ENCODE measurements at places on chromosomes 1 and 21.

DNA sequence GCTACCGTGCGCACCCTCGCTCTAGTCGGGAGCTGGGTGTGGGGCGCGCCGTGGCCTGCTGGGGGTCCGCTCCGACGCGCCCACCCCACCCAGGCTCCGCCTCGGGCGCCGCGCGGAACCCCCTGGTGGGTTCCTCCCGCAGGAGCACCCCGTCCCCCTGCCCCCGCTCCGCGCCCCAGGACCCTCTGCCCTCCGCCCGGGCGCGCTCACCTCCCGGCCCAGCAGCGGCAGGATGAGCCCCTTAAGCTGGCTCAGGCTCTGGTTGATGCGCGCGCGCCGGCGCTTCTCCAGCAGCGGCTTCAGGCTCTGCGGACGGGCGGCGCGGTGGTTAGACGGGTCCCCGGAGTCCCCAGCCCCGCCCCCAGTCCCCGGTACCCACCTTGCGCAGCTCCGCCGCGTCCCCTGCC, 319 bp downstream of the HES2 start:
- no peak for DNase-seq

DNA sequence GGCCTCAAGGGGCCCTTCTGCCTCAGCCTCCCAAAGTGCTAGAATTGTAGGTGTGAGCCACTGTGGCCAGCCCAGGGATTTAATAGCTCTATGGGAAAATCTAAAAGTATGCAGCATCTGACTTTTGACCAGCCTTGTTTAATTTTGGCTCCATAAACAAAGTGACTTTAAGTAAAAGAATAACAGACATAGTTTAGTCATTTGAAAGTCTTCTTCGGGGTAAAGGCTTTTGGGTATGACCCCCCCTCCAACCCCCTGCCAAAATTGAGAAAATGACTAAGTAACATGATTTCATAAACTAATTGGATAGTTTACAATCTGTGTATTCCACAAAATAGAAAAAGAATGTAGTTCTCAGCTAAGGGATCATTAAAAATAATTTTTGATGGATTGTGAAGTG, 17.0 kb downstream of the GPBP1L1 start:
- DNase-seq = no peak

GRCh38 chr1:151541752-151542151, 1.6 kb downstream of the TUFT1 start:
- no peak for DNase-seq

DNA sequence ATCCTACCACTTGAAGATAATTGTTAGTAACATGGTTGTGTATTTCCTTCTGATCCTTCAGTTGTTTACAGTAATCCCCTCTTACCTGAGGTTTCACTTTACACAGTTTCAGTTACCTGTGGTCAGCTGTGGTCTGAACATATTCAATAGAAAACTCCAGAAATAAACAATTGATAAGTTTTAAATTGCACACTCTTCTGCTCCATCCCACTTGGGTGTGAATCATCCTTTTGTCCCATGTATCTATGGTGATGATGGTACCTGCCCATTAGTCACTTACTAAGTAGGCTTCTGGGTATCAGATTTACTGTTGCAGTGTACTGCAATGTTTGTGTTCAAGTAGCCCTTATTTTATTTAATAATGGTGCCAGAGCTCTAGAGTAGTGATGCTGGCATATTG, 62.5 kb downstream of the OSBPL9 start:
- DNase-seq = no peak

GRCh38 chr1:108059945-108060344, 95.0 kb upstream of the VAV3 start:
- peak; percentile 75 for DNase-seq

GRCh38 chr1:218617986-218618385, 272.9 kb downstream of the TGFB2 start:
- DNase-seq = no peak

DNA sequence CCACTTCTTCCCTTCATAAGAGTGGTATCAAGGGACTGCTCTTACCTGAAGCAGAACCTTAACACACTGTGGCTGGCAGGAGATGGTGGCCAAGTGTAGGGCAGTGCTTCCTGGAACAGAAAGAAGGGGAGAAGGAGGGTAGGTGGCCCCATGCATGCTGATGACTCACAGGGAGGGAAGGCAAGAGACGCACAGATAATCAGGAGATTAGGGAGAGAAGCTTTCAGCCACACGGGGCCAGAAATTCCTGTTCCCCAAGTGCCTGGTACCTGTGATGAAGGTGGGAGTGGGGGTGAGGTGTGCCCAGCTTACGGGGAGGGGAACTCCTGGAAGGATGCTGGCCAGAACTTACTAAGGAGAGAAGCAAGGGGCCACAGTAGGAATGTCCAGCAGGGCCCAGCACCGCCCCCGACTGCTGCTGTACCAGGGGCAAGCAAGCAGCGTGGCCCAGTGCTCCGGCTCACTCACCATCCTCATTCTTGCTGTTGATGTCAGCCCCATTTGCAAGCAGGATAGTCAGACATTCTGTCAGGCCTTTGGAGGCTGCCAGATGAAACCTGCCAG, 7.7 kb downstream of the ANKRD35 start:
- no peak for DNase-seq

GRCh38 chr21:34885626-34886239, 163.4 kb downstream of the RUNX1 start:
- DNase-seq = no peak

- DNase-seq = no peak
Measured at GRCh38 chr21:36628761-36629460, 70.0 kb upstream of the SIM2 start.

DNA sequence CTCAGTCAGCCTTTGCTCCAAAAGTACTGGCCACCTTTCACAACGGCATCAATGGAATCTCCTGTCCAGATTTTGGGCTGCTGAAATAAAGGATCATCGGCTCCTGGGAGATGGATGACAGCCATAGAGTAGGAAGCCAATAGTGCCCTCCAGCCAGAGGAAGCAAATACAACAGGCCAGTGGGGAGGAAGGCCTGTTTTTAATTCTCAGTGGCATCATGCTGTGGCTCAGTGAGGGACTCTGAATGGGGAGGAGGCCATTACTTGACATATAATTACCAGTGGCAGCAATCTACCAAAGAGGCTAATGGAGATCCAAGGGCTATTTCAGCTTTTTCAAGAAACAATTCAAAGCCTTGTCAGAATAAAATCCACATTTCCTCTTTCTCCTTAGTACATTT, 26.7 kb downstream of the COLGALT2 start:
- no peak for DNase-seq

GRCh38 chr1:160085686-160086455, 4.5 kb downstream of the KCNJ9 start:
- DNase-seq = peak; percentile 78

DNA sequence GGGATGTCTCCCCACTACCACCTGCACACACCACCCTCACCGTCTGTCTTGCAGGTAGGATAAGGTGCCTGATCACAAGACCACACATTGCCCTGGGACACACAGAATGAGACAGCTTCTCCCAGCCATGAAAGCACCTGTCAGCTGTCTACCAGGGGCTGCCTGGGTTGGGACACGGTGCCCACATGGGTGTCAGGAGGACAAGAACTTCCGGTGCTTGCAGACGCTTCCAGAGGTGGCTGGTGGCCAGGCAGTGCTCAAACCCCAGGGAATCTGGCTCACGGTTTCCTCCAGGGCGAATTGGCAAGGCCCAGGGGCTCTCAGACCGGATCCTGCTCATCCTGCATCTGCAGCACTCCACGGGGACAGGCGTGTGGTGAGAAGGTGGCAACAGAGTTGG, 182.6 kb upstream of the ARHGEF16 start:
- no peak for DNase-seq

GRCh38 chr21:45478115-45478801, 64.0 kb downstream of the SLC19A1 start:
- peak; percentile 91 for DNase-seq

DNA sequence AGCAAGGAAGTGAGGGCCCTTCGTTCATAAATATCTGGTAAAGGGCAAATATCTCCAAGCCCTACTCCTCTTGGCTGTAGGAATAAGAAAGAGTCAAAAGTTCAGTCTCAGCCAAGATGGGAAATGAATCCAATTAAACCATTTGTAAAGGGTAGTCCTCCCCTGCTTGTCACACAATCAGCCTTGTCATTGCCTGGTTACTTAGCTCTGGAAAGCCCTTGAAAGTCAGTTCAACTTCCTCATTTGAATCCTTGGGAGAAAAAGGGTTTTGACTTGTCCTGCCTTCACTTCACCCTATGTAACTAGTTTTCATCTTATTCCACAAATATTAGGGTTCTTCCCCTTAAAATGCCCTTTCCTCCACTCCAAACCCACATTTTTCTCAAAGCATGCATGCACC, 100.0 kb downstream of the ELAVL4 start:
- DNase-seq = peak; percentile 36

DNA sequence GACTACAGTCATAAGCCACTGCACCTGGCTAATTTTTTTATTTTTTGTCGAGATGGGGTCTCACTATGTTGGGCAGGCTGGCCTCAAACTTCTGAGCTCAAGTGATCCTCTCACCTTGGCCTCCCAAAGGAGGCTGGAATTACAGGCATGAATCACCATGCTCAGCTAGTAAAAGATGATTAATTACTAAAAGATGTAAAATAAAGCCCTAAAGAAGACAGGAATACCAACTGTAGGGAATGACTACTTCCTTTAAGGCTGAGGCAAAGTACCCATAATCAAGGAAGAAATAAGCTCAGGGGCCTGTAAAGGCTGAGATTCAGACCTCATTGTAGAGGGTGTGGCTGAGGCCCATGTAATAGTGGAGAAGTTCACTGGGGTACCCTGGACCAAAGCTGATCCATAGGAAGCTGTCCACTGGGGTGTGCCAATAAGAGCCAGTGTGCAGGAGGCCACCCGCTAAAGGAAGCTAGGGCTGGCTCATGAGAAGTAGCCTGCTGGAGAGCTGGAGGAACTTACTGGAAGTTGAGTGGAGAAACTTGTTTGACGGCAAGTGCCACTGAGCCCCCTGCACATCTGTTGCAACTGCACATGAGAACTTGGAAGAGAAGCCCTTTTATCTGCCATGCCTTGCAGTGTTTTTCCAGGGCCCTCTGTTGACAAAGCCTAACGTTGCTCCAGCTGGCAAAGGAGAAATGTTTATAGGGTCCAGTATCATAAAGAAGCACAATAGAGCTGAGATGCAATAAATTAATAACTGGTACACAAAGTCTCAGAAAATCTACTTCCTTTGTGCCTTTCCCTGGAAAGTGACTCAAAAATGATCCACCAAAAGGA, 17.8 kb upstream of the SERTAD4 start:
- DNase-seq = no peak

GRCh38 chr1:159958719-159959380, 4.8 kb upstream of the SLAMF9 start:
- DNase-seq = no peak

DNA sequence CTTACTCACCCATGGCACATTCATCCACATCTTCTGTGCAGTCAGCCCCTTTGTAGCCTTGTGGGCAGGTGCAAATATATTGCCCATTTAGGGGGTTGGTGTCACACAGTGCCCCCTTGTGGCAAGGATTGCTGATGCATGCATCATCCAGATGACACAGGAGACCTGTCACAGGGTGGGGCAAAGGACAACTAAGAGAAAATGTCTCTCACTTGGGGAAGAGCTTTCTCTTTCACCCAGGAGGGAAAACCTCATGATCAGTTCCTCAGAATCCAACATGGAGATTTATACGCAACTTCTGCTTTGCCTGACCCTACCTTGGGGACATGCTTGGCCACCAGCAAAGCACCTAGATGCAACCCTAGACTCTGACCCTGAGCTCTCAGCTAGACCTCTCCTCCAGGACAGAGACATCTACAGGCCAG, 71.8 kb upstream of the ADAM30 start:
- DNase-seq = peak; percentile 82

DNA sequence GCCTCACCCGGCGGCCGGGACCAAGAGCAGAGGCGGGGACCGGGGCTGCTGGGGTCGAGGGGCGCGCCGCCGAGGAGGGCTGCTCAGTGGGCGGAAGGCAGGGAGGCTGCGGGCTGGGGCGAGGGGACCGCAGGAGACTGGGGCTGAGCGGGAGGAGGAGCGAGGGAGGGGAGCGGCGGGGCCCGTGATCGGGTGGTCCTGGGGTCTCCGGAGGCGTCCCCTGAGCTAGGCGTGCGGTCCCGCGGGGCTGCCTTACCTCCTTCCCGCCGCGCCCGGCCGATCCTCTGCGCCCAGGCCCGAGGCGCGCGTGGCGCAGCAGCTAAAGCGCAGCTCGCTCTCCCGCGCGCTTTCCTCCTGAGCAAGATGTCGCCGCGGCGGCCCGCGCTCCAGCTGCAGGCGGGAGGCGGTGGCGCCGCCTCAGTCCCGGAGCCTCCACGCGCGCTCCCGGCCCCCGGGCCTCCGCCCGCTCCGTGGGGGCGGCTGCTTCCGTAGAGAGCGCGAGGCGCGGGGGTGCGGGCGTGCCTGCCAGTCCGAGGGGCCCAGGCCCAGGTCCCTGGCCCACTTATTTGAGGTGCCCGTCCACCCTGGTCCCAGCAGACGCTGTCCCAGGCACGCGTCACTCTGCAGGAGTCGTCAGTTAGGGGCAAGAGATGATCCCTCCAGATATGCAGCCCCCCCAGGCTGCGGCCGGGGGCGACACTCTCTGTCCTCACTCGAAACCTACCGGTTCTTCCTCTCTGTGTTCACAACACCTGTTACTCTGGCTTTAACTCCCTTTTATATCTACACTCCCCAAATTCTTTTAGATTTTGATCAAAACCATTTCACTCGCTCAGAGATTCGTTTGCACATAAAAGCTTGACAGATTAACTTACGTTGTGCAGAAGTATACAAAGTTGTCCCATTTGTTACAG, at the start of gene CCSAP:
Gene CCSAP, minus strand, starts transcription at position 392 of the 914 bp plus-strand sequence. CDS start 582 bp downstream, outside the sequence.
- peak; percentile 58 for DNase-seq

- DNase-seq = no peak
Measured at GRCh38 chr1:67158401-67158800, 7.9 kb upstream of the IL23R start.

GRCh38 chr1:234270581-234271242, 102.5 kb upstream of the COA6 start:
- DNase-seq = no peak

GRCh38 chr1:79220509-79220908, 214.0 kb upstream of the ADGRL4 start:
- no peak for DNase-seq

- no peak for DNase-seq
Measured at GRCh38 chr1:40653851-40654537, 11.5 kb downstream of the RIMS3 start.

DNA sequence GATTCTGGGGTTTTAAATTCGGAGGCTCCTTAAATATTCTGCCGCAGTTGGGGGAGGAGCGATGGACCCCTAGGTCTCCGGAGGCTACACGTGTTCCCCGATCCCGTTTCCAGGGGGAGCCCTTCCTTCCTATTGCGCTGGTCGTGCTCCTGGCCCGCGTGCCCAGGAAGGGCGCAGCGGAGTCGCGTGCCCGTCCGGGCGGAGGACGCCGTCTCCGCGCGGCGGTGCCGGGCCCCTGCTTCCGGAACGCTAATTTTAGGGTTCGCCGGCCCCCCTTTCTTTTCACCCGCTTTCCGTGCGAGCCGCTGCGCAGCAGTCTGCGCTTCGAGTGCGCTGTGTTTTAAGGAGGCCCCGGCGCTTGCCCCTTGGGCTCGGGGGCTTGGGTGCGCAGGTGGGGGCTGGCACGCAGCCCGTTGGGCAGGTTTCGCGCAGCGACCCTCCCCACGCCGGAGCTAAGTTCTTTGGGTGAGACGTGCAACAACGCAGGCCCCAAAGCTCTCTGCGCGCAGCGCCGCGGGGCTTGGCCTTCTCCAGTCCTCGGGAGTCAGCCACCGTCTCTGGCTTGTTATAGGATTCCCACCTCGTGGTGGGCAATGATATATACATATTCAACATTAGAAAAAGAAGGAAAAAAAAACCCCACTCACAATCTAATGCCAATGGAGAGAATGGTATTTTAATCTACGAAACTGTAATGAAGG, 43.5 kb upstream of the DNAJC6 start:
- DNase-seq = no peak

GRCh38 chr1:199858856-199859255, 168.7 kb upstream of the NR5A2 start:
- DNase-seq = no peak

GRCh38 chr1:112790920-112791722, 76.0 kb upstream of the PPM1J start:
- no peak for DNase-seq
